ENCODE measurements at places on chromosomes 7 and 10. TPM values are rescaled to one million over a fixed set of nuclear protein-coding genes. Genes with fewer than 3 reads are reported as not detected.
A peak's percentile ranks its signal among the peaks of the same experiment; 100 is the strongest.

- no peak overlapping the region for H3K4me3 ChIP-seq
- H3K36me3 ChIP-seq = no peaks in the 10 kb centered on the region
- H3K27ac ChIP-seq = no peak overlapping the region
- DNase-seq = no peak
These were observed 147.3 kb upstream of the PDE1C start for GRCh38 chr7:32217341-32218153.

DNA sequence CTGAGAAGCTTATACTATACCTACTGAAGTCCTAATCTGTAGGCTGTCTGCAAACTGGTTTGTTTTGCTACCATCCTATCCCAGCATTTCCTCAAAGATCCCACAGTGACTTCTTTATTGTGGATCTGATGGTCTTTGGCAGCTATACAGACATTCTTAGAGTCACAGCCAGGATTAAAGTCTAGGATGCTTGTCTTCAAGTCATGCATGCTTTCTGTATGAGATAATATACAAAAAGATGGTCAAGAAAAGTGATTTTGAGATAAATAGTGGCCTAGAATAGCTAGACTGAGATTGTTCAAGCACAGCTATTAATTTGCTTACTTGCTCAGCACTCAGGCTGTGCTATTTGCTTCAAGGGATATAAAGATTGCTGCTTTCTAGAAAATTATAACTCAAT is 454.4 kb downstream of the AUTS2 start:
- no peaks in the 10 kb centered on the region for H3K4me1 ChIP-seq
- no peaks in the 10 kb centered on the region for H3K36me3 ChIP-seq
- DNase-seq = no peak
- no peaks in the 10 kb centered on the region for H3K27me3 ChIP-seq

DNA sequence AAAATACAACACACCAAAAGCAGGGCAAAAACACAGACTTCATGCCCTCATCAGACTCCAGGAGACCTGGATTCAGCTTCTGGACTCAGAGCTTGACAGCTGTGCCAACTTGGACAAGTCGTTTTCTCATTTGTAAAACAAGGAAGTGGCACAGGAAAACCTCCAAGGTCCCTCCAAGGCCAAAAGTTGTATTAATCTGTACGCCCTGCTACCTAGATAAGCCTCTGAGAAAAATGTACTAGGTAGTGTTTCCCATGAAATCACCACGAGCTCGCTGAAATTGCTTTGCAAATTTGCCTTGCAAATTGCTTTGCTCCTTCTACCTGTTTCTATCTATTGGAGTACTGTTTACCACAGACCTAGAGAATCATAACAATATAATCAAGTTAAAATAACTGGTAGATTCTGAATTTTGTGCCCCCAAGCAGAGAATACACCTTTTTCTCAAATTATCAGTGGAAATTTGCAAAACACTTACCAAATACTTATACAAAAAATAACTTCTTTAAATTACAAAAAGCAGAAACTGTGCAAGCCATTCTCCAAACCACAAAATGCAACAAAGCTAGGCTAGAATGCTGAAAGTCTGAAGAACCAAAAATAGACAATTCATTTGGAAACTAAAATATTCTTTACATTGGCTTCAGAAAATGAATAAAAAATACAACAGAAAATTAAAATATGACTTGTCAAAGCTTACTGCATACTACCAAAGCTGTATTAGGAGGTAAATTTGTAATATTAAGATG is 158.1 kb upstream of the CHST15 start:
- H3K27me3 ChIP-seq = no peaks in the 10 kb centered on the region
- no peak for DNase-seq
- no peak overlapping the region for H3K4me3 ChIP-seq
- H3K4me1 ChIP-seq = no peaks in the 10 kb centered on the region

GRCh38 chr10:126243971-126244370 is 144.3 kb downstream of the ADAM12 start:
- DNase-seq = no peak
- no peaks in the 10 kb centered on the region for H3K36me3 ChIP-seq
- H3K4me3 ChIP-seq = no peak overlapping the region
- no peaks in the 10 kb centered on the region for H3K27me3 ChIP-seq

GRCh38 chr7:37385787-37386186 is 62.9 kb downstream of the ELMO1 start:
- no peaks in the 10 kb centered on the region for H3K4me1 ChIP-seq
- no peaks in the 10 kb centered on the region for H3K27me3 ChIP-seq
- peak; percentile 25 for DNase-seq

DNA sequence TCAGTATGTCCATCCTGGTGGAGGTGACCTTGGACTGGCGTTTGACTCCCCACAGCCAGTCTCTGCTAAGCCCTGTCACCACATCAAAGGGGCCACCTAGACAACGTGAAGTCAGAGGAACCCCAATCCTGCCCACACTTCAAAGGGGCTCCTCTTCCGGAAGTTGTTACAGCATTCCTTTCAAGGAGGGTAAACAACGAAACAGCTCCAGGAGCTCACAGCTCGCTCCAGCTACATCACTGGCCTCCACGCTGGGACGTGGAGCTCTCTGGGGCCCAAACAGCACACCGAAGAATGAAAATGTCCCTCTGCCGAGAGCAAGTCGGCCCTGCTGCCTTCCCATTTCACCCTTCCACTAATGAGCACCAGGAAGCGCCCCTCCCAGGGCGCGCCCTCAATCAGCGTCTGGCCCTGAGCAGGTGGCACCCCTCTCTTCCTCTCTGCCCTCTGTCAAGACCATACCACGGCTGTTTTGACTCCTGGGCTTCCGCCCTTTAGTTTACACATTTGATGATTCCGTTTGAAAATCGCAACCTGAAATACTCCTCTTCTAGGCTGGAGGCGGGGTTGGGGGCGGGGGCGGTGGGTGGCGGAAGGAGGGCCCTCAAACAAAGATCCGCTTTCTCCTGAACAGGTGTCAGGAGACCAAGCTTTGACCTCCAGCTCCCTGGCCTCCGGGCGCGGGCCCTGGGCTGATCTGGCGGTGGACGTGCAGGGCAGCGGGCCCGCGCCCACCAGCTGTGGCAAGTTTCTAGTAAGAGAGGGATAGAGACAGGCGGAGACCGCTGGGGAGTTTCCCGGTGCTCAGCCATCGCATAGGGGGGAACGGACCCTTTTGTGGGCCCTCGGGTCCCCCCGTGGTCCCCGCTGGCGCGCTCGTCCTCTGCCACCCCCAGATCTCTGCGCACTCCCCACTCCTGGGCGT is 53.1 kb upstream of the KDM7A start:
- no peaks in the 10 kb centered on the region for H3K36me3 ChIP-seq
- peaks cover 4% of the 10 kb centered on the region for H3K27me3 ChIP-seq
- DNase-seq = no peak
- H3K27ac ChIP-seq = no peak overlapping the region

DNA sequence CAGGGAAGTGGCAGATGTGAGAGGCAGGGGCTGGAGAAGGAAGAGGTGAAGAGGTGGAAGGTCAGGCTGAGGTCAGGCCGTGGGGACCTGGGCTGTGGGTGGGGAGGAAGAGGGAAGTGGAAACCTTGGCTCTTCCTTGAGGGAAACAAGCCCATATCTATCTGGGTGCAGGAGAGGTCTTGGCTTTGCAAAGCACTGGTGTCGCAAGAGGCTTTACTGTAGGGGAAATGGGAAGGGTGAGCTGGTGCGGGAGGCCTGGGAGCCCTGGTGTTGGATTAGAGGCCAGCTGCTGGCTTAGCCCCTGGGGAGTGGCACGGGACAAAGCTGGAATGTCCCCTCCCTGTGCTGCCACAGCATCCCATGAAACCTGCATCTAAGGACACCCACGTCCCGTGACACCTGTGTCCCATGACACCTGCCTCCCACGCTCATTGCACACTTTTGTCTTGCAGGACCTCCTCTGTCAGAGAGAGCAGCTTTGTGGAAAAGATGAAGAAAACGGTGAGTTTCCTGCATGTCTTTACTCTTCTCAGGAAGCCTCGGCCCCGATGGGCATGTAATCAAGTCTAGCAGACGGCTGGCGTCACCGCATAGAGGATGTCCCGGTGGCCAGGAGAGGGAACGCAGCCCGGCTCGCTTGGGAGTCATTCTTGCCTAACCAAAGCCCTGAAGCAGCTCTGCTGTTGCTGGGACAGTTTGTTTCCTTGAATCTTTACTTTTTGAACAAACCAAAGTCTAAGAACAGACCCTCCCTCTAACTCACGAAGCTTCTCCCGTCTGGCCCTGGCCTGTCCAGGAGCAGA is 22.2 kb downstream of the TMEM120A start:
- DNase-seq = peak; percentile 39
- no peaks in the 10 kb centered on the region for H3K27me3 ChIP-seq
- peak overlapping the region; percentile 7 for H3K27ac ChIP-seq
- no peaks in the 10 kb centered on the region for H3K36me3 ChIP-seq

DNA sequence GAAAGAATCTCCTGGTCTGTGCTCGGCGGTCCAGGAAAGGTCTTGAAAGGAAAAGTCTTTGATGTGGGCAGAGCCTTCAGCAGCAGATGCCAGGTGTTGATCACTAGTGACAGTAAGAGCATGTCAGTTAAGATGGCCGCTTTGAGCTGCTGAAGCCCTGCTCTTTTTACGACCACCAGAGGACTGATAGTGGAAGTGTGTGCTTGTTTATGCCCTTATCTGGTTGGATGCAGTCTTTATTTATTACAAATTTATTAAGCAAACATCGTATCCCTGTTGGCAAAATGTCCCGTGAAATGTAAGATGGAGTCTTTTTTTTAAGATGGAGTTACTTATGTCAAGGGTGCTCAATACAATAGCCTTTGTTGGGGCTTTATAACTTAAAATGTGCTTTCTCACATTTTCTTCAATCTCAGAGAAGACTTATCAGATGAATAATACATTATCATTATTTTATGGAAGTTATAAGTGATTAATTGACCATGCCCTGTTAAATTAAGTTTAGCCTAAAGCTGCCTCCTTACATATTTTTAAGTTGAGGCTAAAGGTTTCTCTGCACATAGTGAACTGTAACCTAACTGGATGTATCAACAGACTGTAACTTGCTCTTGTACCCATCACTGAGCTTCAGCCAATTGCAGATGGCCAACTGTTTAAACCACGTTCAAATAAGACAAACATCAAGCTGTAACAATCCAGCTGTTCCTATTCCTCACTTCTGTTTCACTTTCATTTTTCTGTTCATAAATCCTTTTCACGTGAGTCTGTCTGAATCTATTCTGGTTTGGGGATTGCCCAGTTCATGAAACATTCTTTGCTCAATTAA is 97.4 kb upstream of the PIK3CG start:
- no peak overlapping the region for H3K4me3 ChIP-seq
- H3K4me1 ChIP-seq = no peaks in the 10 kb centered on the region
- H3K27ac ChIP-seq = no peak overlapping the region
- no peak for DNase-seq
- H3K36me3 ChIP-seq = no peaks in the 10 kb centered on the region

DNA sequence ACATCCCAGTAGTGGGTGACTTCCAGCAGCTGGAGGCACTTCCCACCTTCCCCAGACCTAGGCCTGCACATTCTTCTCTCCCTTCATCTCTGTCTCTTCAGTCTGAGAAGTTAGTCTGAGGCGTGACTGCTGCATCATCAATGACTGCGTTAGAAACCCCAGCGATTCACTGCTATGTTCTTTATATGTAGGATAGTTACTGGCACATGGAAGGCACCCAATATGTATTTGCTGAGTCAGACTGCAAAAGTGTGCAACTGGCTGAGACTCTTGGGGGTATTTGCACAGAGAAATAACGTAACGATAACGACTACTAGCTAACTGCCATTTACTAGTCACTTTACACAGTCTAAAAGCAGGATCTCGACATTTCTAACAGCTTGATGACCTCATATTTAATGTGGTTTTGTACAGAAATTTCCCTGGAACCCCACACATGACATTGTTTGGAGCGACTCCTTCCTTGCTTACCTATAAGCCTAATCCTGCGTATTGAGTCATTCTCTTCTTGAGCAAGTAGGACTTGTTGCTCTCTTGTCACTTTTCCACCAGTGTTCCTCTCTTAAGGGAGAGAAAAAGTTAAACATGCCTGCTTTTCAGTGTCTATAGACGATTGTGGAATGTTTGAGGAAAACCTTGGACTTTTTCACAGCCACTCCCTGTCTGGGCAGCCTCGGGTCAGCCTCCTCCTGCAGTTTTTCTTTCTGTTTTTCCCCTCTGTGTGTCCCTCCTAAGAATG is 45.5 kb downstream of the THNSL1 start:
- H3K36me3 ChIP-seq = no peaks in the 10 kb centered on the region
- H3K4me3 ChIP-seq = no peak overlapping the region
- no peaks in the 10 kb centered on the region for H3K27me3 ChIP-seq
- DNase-seq = no peak

DNA sequence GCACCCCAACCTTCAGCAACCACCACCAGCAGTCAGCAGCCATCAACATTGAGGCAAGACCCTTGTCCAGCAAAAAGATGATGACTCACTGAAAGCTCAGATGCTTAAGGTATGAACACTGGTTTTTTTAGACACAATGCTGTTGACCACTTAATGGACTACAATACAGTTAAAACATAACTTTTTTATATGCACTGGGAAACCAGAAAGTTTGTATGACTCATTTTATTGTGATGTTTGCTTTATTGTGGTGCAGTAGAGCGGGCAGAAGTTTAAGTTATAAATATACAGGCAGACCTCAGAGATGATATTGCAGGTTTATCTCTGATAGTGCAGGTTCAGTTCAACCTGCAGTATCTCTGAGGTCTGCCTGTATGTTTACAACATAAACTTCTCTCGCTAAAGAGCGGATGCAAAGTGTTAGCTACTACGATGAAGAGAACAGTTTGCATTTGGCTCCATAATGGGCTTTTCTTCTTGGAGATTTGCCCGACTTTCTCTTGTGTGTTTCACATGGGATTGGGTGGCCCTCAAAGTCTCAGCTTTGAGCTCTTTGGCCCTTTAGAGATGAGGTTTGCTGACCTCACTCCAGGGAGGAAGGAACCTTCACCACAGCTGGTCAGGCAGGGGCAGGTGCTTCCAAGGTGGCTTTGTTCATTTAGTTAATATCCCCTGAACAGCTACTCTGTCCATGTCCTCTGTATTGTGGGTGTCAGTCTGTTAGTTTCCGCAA is 84.4 kb upstream of the SHH start:
- no peaks in the 10 kb centered on the region for H3K4me1 ChIP-seq
- H3K27ac ChIP-seq = no peak overlapping the region
- no peaks in the 10 kb centered on the region for H3K36me3 ChIP-seq
- DNase-seq = no peak
- H3K4me3 ChIP-seq = no peak overlapping the region

DNA sequence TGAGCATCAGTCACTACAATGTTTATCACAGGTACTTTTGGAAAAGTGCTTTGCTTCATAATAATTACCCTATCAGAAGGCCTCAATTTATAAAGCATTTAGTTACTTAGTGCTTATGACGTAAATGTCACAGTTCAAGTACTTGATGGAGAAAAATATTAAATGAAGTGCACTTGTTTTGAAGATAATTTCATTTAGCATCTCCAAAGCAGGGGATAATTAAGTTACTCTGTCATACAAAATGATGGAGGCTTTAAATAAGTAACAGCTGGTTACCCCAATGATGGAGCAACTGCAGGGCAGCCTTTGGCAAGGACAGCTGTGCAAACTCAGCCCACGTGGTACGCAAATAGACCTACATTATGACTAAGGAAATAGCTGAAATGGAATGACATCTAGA is 768.8 kb downstream of the GRM8 start:
- H3K4me1 ChIP-seq = no peaks in the 10 kb centered on the region
- no peak overlapping the region for H3K4me3 ChIP-seq
- no peaks in the 10 kb centered on the region for H3K27me3 ChIP-seq
- H3K36me3 ChIP-seq = no peaks in the 10 kb centered on the region

The SORBS1 gene
- total RNA-seq = 146 TPM

The DNAH11 gene
- total RNA-seq = 0.29 TPM

The SDK1 gene
- 10.5 TPM for total RNA-seq

The ANK3 gene
- total RNA-seq = 54.7 TPM

Measured in uterus (tissue), 4 donors.